ENCODE measurements at places on chromosomes 1 and 21. TPM values are rescaled to one million over a fixed set of nuclear protein-coding genes. Genes with fewer than 3 reads are reported as not detected.

ASB17 gene
- total RNA-seq: not detected

ASTN1 gene
- total RNA-seq: 0.22 TPM

AUNIP gene
- not detected for total RNA-seq

S100A1 gene
- 2,048 TPM for total RNA-seq

S1PR1 gene
- total RNA-seq: 58.1 TPM

DCST2 gene
- 0.37 TPM for total RNA-seq

CRYAA gene
- total RNA-seq: not detected

PLA2G2C gene
- not detected for total RNA-seq

SLC30A2 gene
- total RNA-seq: 6.4 TPM

PRPF38B gene
- 20.8 TPM for total RNA-seq

- no peak for DNase-seq
Measured at GRCh38 chr1:109622895-109623294, 3.3 kb downstream of the AMPD2 start.

DNA sequence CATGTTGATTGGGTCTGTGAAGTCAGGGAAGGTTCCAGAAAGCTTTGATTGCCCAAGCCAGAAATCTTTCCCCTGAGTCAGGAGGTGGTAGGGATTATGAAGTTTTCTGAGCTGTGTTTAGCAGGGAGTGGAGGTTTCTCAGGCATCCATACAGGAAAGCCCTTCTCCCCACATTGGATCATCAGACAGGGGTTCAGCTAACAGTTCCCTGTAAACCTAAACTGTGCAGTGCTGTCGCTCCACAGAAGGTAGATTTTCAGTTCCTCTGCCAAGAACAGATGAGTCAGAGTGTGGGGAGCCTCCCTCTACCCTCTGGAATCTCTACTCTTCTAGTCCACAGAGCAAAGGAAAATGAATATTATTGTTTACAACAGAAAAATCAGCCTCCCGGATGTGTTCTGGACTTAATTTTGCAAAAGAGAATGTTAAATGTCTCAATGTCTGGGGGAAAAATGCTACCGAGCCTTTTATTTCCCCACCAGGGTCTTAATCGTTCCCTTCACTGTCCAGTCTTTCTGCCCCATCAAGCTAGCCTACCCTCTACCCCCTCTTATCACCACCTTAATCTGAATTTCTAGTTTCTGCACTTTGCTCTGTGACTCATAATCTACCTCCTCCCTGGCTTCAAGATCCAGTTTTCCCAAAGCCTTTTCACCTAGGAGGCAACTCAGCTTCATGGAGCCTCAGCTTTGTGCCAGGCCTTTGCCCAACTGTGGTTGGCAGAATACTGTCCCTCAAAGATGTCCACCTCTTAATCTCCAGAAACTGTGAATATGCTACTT is 355.6 kb downstream of the PRDM2 start:
- DNase-seq: no peak

DNA sequence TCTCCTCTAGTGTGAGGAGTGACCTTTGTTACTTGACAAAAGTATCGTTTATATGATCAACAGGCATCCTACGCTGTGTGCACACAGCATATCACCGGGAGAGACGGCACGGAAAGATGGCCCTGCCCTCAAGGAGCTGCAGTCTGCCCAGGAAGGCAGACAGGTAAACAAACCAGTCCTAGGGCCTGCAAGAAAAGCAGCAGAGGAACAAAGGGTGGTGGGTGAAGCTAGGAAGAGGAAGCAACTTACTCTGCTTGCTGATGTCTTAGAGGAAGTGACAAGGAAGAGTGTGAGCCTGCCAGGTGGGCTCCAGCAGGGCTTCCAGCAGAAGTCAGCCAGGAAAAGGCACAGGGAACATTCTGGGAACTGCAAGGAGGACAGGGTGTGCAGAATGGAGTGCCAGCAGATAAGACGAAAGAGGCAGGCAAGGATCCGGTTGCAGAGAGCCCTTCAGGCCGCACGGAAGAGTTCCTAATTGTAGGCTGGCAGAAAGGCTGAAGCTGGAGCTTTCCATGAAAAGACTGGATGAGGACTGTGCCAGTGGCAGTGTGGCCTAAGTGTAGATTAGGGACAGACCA is 106.7 kb downstream of the SLC45A1 start:
- peak; percentile 64 for DNase-seq

DNA sequence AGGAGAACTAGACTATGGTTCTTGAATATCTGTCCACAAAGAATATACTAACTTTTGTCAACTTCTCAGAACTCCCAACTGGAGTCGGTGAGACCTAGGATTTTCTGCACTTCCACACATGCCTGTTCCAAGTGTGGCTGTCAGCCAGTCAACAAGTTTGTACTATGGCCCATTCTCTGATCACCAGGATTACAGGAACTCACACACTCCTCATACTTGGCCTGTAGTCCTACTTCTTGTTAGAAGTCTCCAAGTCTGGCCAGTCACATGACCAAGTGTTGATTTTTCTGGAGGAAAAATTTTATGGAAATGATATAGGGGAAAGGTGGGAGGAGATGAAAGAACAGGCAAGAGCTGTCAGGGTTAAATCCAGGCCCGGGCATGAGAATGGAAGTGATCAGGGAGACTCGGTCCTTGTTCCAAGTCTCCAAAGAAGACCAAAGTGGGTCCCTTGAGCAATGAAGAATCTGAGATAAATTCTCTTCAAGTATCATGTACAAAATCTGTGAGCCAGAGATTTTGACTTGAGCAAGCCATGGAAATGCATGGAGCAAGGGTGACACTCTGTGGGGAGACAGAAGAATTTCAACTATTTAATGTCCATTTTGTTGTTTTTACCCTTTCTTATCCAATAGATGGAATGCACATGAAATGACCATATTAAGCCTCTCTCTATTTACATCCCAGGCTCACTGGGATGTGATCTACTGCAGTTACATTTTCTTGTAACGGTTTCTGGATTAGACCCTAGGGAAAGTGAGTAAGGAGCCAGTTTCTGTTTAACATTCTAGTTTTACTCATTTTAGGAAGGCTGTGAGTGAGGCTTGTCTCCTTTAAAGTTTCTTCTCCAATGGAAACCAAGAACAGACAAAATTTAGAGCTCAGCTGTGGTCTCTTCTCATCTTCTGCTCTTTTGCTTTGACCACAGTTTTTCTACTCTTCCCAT is 320.9 kb downstream of the ASTN1 start:
- peak; percentile 39 for DNase-seq

DNA sequence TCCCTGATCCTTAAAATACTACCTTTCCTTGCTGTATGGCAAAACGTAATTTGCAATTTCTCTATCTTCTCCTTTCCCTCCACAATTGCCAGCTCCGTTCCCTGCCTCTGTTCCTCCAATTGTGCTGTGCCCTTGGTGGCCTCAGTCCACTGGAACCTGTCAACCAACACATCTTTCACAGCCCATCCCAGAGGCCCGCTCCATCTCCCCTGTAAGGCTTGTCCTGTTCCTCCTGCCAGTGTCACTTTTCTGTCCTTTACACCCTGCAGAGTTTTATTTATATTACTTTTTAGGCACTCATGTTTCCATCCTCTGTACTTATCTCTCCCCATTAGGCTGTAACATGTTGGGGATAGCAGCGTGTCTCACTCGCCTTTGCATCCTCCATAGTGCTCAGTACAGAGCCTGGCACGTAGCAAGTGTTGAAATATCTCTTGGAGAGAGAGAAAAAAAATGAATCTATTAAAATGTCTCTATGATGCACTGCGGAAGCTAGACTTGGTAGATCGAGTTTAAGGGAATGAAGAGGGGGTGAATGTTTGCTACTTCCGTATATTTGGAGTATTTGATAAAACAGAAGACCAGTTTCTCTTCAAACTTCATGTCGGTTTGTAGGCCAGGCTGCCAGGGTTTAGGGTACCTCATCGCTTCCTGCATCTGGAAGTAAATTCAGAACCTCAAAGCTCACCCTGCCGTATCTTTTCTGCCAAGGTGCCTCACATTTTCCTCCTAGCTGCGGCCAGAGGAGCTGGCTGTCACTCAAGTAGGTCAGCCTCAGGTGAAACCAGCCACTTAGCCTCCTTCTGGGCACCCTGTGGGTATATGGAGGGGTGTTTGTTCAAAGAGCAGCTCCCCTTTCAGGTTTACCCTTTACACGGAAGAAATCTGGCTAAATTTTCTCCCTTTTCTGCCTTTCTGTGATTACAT is 303.8 kb downstream of the TM2D1 start:
- peak; percentile 67 for DNase-seq

GRCh38 chr1:172357753-172358385 is 62.6 kb upstream of the C1orf105 start:
- no peak for DNase-seq

GRCh38 chr1:30683699-30684098 is 39.7 kb downstream of the MATN1 start:
- no peak for DNase-seq

DNA sequence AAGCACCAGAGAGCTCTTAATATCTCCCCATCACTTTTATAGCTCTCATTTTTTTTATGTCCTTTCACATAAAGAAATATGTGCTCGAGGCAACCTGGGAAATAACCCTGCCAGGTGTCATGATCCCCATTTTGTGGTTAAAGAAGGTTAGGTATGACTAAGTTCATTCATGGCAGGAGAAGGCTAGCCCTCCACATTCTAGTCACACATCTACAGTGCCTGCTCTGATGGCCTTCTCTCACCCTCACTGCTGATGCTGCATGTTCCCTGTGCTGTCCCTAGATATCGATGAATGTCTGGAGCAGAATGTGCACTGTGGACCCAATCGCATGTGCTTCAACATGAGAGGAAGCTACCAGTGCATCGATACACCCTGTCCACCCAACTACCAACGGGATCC is 187.5 kb downstream of the TPR start:
- no peak for DNase-seq

DNA sequence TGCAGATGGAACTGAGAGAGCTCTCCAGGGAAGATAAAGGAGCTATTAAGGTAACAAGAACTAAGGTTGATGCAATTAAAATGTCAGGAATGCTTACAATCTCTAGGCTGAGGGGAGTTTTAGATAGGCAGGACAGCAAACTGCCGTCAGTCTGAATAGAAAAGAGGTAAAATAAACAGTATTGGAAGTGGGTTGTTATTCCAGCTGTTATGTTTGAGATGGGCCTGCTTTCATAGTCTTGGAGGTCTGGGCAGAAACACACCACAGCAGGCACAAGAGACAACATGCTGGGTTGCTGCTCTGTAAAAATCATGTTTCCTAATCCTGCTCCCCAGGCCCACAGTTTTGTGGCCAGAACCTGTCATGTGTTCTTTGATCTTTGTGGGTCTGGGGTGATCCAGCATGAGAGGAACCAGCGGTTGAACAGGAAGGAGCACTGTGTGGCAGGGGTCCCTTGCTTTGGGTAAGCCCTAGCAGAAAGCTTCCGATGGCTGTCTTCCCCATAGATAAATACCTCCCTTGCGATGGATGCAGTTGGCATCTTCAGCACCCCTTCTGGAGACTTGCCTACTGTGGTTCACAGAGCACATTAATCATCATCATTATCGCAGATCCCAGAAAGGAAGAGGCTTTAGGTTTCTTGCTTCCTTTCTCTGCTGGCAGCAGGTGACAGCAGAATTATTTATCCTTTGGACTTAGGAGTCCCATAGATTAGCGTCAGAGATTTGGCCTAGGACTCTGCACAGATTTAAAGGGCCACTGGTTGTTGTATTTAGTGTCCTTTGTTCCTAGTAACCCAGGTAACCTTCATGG is 97.1 kb downstream of the AK5 start:
- no peak for DNase-seq

DNA sequence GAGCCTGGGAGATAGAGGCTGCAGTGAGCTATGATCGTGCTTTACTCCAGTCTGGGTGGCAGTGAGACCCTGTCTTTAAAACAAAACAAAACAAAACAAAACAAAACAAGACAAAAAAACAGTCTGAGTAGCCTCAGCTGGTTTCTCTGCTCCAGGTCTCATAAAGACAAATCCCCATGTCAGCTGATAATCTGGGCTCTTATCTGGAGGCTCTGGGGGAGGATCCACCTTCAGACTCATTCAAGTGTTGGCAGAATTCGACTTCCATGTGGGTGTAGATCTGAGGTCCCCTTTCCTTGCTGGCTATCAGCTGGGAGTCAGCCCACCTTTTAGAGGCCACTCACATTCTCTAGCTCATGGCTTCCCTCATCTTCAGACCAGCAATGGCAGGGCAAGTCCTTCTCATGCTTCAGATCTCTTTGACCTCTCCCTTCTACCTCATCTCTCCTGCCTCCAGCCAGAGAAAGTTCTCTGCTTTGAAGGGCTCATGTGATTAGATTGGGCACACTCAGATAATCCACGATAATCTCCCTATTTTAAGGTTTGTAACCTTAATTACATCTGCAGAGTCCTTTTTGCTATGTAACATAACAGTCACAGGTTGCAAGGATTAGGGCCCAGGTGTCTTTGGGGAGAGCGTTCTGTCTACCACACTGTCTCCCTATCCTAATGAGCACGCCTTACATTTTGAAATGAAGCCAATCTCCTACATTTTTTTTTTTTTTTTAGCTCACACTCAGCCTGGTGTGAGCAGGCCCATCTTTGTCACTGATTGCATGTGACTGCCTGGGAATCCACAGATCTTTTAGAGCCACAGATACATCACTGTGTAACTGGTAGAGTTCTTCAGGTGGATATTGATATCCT is 7.5 kb upstream of the PYCR2 start:
- no peak for DNase-seq

GRCh38 chr1:171653796-171654195 is 1.3 kb upstream of the MYOC start:
- no peak for DNase-seq

- no peak for DNase-seq
Measured at GRCh38 chr21:33078907-33079582, 9.1 kb downstream of the OLIG1 start.

DNA sequence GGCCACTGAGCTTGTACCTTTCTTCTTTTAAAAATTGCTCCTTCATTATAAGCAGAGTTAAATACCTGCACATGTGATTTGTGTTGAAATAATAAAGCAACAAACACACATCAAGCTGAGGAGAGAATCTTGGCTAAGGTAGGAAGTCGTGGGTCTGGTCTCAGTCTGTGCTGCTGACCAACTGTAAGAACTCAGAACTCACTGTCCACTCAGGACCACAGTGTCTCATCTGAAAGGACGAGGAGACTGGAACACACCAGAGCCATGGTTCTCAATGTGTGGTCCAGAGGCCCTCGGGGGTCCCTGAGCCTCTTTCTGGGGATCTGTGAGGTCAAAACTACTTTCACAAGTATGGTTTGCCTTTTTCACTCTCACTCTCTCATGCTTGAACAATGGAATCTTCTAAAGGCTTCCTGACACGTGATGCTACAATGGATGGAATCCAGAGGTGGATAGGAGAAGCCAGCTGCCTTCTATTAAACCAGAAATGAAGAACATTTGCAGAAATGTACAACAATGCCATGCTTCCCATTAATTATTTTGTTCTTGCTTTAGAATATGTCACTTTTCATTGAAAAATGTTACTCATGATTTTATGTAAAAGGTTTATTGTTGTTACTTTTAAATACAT is 17.3 kb upstream of the ETS2 start:
- no peak for DNase-seq

- DNase-seq: no peak
Measured at GRCh38 chr1:161427733-161428516, 60.2 kb upstream of the CFAP126 start.

- DNase-seq: no peak
Measured at GRCh38 chr1:197521118-197521739, 253.2 kb downstream of the CRB1 start.

- no peak for DNase-seq
Measured at GRCh38 chr21:44065428-44065827, 41.8 kb upstream of the PWP2 start.

- no peak for DNase-seq
Measured at GRCh38 chr1:37851782-37852210, 7.6 kb downstream of the MTF1 start.

Data from left ventricle myocardium superior (tissue), 1 donor.